ENCODE measurements at places on chromosomes 12 and 14. TPM values are rescaled to one million over a fixed set of nuclear protein-coding genes. Genes with fewer than 3 reads are reported as not detected.

DNA sequence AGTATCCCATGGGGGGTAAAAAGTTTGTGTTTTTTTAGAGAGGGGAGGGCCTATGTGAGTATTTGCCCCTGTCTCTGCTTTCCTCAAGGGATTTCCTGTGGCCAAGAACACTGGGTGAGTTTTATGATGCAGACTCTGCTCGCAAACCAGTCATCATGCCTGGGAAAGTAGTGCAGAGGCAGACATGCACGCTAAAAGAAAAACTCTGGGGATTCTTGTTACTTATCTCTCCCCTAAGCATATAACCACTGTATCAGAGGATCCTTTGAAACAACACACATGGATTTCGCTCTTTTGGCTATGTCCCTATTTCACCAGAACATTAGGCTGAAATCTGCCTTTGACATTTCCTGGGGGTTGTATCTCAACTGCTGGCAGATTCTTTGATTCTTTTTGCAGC lies 1845.8 kb upstream of the SEL1L start:
- H3K27ac ChIP-seq: no peak overlapping the region
- no peaks in the 10 kb centered on the region for H3K27me3 ChIP-seq
- no peaks in the 10 kb centered on the region for H3K36me3 ChIP-seq
- no peak for DNase-seq

DNA sequence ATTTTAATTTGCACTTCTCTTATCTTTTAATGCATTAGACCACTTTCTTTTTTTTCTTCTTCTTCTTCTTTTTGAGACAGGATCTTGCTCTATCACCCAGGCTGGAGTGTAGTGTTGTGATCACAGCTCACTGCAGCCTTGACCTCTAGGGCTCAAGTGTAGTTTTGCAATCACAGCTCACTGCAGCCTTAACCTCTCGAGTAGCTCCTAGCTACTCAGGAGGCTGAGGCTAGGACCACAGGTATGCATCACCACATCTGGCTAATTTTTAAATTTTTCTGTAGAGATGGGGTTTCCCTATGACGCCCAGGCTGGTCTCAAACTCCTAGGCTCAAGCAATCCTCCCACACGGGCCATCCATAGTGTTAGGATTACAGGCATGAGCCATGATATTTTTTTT lies 12.7 kb downstream of the TMED8 start:
- no peak overlapping the region for H3K4me3 ChIP-seq
- H3K36me3 ChIP-seq: no peaks in the 10 kb centered on the region
- H3K4me1 ChIP-seq: peaks cover 6% of the 10 kb centered on the region
- H3K27ac ChIP-seq: no peak overlapping the region
- DNase-seq: no peak

Gene TOMM20L
- not detected for polyA plus RNA-seq

DNA sequence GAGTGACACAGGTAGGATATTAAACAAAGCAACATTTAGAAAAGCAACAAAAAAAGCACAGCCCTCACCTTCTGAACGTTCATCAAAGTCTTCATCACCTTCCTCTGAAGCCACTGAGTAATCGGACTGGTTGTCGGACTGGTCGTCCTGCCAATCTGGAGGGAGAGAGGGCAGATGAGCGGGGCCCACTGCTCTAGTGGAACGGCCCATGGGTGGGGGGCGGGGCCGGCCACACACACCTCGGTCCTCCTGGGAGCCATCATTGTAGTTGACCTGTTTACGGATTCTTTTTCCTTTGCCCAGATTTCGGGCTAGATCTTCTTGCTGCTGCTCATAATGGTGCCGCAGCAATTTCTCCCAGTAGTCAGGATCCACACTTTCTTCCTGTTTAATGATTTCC lies 14.9 kb upstream of the NOP2 start:
- DNase-seq: no peak
- no peaks in the 10 kb centered on the region for H3K4me1 ChIP-seq
- H3K27ac ChIP-seq: no peak overlapping the region
- H3K27me3 ChIP-seq: no peaks in the 10 kb centered on the region
- peaks cover 52% of the 10 kb centered on the region for H3K36me3 ChIP-seq

GRCh38 chr12:43316520-43316919 lies 235.5 kb downstream of the ADAMTS20 start:
- H3K27ac ChIP-seq: no peak overlapping the region
- H3K27me3 ChIP-seq: no peaks in the 10 kb centered on the region
- no peak overlapping the region for H3K4me3 ChIP-seq

Gene OTX2
- polyA plus RNA-seq: not detected

Gene IGF1
- not detected for polyA plus RNA-seq

DNA sequence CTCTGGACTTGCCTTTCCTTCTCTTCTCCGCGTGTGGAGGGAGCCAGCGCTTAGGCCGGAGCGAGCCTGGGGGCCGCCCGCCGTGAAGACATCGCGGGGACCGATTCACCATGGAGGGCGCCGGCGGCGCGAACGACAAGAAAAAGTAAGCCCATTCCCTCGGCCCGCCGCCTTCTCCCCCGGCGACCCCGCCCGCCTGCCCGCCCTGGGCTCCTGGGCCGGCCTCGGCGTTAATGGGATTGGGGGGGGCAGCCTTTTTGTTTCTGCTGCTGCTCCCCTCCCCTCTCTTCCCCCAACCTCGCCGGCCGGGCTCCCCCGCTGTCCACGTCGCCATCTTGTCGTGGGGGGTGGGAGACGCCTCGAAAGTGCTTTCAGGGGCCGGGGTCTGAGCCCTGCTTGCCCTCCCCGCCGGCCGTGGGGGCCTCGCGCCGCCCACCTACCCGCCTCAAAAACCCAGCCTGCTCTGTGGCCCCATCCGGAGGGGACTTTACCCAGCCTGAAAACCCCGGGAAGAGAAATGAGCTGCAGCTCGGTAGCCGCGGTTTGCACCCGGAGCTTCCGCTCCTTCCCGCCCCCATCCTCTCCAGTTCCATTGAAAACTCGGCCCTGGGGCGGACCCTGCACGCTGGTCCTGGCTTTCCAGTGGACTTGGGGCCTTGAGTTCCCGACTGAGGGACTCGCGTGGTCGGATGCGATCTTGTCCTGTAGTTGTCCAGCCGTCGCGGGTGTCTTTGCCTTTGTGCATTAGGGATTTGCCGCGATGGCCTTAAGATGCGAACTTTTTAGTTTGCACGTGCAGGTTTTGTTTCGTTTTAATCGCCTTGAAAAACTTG lies 598 bp downstream of the HIF1A start:
- peak overlapping the region; percentile 93 for H3K4me3 ChIP-seq
- H3K27ac ChIP-seq: peak overlapping the region; percentile 97
- peaks cover 2% of the 10 kb centered on the region for H3K27me3 ChIP-seq
- peak; percentile 30 for DNase-seq

Gene IRAK4
- polyA plus RNA-seq: 26.8 TPM

DNA sequence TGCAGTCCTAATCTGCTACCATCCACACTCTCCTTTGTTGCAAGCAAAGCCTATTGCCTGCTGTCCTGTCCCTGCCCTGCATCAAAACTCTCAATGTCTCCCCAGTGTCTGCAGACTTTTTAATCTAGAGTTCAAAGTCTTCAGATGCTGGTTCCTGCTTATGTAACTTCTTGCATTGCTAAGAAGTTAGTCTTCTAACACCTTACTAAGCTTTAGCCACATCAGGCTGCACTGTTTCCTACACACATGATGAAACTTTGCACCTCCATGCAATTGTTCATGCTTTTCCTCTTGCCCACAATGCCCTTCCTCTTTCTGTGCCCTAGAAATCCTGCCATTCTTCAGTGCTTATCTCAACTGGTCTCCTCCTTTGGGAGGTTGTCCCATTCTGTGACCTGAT lies 16.2 kb upstream of the DICER1 start:
- H3K36me3 ChIP-seq: no peaks in the 10 kb centered on the region
- peaks cover 6% of the 10 kb centered on the region for H3K27me3 ChIP-seq
- peaks cover 9% of the 10 kb centered on the region for H3K4me1 ChIP-seq
- DNase-seq: no peak
- no peak overlapping the region for H3K4me3 ChIP-seq

Gene SLC4A8
- polyA plus RNA-seq: 1.2 TPM

- no peak for DNase-seq
- peaks cover 7% of the 10 kb centered on the region for H3K4me1 ChIP-seq
- peaks cover 7% of the 10 kb centered on the region for H3K27me3 ChIP-seq
- H3K27ac ChIP-seq: no peak overlapping the region
Measured at GRCh38 chr12:10716704-10717315, 6.3 kb downstream of the YBX3 start.

- peak overlapping the region; percentile 93 for H3K4me3 ChIP-seq
- H3K27ac ChIP-seq: peak overlapping the region; percentile 97
- H3K36me3 ChIP-seq: peaks cover 9% of the 10 kb centered on the region
Measured at GRCh38 chr12:28191051-28192048, 1.1 kb downstream of the CCDC91 start.

- H3K36me3 ChIP-seq: peaks cover 20% of the 10 kb centered on the region
- peaks cover 30% of the 10 kb centered on the region for H3K4me1 ChIP-seq
- no peaks in the 10 kb centered on the region for H3K27me3 ChIP-seq
- H3K27ac ChIP-seq: peak overlapping the region; percentile 41
Measured at GRCh38 chr12:12622418-12622817, 10.7 kb downstream of the CREBL2 start.

GRCh38 chr12:57736741-57737466 lies 1.6 kb downstream of the AGAP2 start:
- peaks cover 38% of the 10 kb centered on the region for H3K4me1 ChIP-seq
- H3K4me3 ChIP-seq: no peak overlapping the region
- H3K27me3 ChIP-seq: peaks cover 10% of the 10 kb centered on the region
- peaks cover 15% of the 10 kb centered on the region for H3K36me3 ChIP-seq
- no peak for DNase-seq

DNA sequence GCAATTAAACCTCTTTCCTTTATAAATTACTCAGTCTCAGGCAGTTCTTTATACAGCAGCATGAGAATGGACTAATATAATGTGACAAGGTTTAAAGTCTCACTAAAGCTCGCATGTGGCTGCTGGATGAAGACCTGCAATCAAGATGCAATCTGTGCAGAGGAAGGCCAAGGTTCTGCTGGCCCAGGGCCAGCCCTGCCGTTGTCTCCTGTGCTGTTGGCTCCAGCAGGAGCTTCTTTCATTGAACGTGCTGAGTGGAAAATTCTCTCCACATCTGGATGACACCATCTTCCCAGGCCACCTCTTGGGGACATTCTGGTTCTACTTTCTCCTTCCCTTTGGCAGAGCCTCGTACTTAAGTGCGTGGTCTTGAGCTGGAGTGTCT lies 742.2 kb downstream of the VRK1 start:
- H3K36me3 ChIP-seq: no peaks in the 10 kb centered on the region
- no peak overlapping the region for H3K27ac ChIP-seq
- peaks cover 31% of the 10 kb centered on the region for H3K4me1 ChIP-seq
- DNase-seq: no peak
- no peak overlapping the region for H3K4me3 ChIP-seq
- peaks cover 5% of the 10 kb centered on the region for H3K27me3 ChIP-seq

DNA sequence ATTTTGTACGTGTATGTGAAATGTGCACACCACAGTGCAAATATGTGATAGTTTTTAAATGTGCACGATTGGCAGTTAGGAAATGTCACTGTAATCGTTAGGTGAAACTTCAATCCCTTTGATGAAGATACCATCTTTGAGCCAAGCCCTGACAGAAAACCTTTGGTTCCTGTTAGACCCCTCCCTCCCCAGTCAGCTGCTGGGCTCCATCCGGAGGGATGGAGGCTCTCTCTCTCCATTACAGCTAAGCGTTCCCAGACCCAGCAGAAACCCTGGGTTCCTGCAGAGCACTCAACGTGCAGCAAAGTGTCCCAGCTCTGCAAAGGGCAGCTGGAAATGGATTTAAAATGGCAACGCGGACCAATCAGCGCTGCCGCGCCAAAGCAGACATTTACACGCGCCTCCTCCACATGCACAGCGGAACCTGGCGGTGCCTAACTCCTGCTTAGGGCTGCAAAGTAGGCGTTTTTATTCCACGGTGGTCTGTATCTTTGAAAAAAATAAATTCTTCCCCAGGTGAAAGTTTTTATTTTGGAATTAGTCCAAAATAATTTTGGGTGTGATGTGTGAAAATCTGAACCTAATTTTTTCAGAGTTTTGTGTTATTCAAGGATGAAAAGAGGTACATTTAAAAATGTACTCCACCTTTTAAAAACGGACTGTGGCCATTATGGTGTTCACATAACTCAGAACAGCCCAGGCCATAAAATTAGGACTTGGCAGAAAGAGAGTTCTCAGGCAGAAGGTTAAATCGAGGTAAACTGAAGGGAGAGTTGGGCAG lies 1.4 kb upstream of the HMGA2 start:
- H3K4me3 ChIP-seq: peak overlapping the region; percentile 81
- H3K4me1 ChIP-seq: peaks cover 31% of the 10 kb centered on the region
- no peak overlapping the region for H3K27ac ChIP-seq

GRCh38 chr14:99840265-99840664 lies 47.1 kb downstream of the EML1 start:
- H3K36me3 ChIP-seq: no peaks in the 10 kb centered on the region
- DNase-seq: no peak
- peaks cover 17% of the 10 kb centered on the region for H3K27me3 ChIP-seq
- H3K27ac ChIP-seq: no peak overlapping the region

Gene ASCL1
- not detected for polyA plus RNA-seq

Gene KRT75
- polyA plus RNA-seq: not detected

DNA sequence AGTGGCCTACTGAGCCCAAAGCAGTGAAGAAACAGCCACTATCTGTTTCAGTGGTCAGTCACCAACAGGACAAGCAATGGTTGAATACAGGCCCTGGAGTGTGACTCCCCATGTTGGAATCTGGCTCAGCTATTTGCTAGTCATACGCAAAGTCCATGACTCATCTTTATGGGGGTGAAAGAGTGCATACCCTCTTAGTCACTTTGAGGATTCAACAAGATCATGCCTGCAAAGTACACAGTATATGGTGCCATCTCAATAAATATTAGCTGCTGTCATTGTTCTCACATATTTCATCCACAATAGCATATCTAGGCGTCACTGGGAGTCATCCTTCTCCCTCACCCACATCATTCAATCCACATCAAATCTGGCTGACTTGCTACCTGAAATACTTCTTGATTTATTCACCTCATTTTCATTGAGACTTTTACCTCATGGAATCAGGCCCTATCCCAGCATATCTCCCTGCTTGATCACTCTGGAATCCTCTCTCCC lies 26.4 kb upstream of the STAB2 start:
- no peaks in the 10 kb centered on the region for H3K36me3 ChIP-seq
- DNase-seq: no peak
- no peak overlapping the region for H3K27ac ChIP-seq
- H3K4me3 ChIP-seq: no peak overlapping the region

Gene CKB
- polyA plus RNA-seq: 1.1 TPM

Gene KLC1
- 48.2 TPM for polyA plus RNA-seq

GRCh38 chr14:65332141-65332871 lies 80.2 kb upstream of the FUT8 start:
- no peak overlapping the region for H3K4me3 ChIP-seq
- H3K27me3 ChIP-seq: no peaks in the 10 kb centered on the region

DNA sequence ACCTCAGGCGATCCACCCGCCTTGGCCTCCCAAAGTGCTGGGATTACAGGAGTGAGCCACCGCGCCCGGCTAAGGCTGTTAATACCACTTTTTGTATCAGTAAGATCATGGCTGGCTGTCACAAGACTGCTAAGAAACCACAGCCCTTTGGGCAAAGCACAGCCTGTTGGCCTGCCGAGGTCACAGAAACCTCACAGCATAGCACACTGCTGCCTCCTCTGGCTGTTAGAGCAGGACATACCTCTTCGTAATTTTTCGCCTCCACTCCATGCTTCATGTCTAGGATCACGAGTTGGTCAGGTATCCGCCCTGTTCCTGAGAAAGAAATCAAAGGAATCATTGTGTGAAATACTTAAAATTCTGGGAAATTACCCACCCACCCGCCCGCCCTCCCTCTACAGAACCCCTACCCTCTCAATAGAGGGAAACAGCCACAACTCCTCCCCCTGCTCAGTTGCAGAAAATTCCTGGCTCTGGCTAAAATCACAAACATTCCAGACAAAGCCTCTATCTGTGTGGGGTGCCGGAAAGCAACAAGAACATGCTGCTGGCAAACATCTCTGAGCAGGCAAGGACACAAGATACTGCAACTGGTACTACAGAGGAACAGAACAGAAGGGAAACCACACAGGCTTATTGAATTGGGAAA lies 20.7 kb upstream of the NEK9 start:
- H3K4me3 ChIP-seq: peak overlapping the region; percentile 51
- peak; percentile 74 for DNase-seq
- H3K4me1 ChIP-seq: peaks cover 58% of the 10 kb centered on the region
- H3K27me3 ChIP-seq: no peaks in the 10 kb centered on the region
- H3K27ac ChIP-seq: peak overlapping the region; percentile 92
- peaks cover 6% of the 10 kb centered on the region for H3K36me3 ChIP-seq

Gene TRHDE
- polyA plus RNA-seq: not detected

All from immature natural killer cell (primary cell).